ENCODE measurements at places on chromosomes 12 and 14.

DNA sequence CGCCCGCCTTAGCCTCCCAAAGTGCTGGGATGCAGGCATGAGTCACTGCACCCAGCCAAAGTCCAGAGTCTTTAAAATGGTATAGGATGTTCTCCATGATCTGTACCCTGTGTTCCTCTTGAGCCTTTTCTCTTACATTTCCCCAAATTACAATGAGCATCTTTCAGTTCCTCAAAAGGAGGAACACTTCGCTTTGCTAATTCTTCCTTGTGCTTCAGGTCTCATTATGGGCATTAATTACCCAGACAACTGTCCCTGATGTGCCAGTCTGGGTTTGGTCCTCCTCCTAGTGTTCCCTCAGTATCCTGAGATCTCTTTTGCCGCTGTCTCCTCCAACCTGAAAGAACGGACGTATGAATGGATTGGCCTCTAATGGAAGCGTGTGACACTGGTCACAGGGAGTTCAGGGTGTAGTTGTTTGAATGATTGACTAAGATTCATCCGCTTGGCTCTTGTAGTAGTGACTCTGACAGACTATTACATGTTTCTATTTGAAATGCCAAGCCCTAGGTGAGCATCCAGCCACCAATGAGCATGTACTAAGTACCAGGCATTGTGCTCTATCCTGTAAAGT lies 8.2 kb downstream of the PRKCH start:
- DNase-seq: peak; percentile 66

DNA sequence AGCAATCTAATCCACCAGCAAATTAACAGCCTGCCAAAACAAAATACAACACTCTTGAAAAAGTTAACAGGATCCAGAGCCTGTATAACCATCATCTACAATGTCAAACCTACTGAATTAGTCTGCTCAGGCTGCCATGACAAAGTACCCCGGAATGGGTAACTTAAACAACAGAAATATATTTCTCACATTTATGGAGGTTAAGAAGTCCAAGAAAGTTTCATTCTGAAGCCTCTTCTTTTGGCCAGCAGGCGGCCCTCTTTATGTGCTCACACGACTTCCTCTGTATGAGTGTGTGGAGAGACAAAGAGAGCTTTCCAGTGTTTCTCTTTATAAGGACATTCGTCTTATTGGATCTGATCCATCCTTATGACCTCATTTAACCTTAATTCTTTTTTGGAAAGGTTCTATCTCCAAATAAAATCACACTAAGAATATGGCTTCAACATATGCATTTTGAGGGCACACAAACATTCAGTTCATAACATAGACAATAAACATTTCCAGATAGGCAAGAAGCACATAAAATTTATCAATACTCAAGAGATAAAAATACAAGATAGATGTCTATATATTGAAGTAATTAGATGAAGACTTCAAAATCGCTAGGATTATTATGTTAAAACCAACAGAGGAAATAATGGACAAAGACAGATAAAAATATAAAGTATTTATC lies 5.9 kb upstream of the RERG start:
- no peak for DNase-seq

DNA sequence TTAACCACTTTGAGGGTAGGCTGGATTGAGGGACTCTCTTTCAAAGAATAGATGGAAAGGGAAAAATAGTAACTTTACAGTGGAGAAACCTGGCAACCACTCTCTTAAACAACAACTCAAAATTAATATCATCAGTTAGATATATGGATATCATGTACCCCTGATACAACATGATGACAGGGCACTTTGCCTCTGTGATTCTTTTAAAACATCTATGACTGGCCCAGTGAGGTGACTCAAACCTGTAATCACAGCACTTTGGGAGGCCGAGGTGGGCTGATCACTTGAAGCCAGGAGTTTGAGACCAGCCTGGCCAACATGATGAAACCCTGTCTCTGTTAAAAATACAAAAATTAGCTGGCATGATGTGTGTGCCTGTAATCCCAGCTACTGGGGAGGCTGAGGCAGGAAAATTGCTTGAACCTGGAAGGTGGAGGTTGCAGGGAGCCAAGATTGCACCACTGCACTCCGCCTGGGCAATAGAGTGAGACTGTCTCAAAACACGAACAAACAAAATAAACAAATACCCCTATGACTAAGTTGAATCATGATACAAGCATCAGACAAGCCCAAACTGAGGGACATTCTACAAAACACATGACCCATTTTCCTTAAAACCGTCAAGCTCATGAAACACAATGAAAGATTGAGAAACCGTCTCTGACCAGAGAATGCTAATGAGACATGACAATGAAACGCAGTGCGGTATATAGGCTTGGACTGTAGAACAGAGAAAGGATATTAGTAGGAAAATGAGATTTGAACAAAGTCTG lies 26.4 kb upstream of the SLC7A8 start:
- no peak for DNase-seq

- DNase-seq: no peak
These were observed 15.4 kb upstream of the MIA2 start for GRCh38 chr14:39218171-39218769.

- DNase-seq: no peak
These were observed 106.0 kb upstream of the SSTR1 start for GRCh38 chr14:38101679-38102078.

- DNase-seq: no peak
These were observed 35.0 kb downstream of the CORO1C start for GRCh38 chr12:108696111-108696995.

DNA sequence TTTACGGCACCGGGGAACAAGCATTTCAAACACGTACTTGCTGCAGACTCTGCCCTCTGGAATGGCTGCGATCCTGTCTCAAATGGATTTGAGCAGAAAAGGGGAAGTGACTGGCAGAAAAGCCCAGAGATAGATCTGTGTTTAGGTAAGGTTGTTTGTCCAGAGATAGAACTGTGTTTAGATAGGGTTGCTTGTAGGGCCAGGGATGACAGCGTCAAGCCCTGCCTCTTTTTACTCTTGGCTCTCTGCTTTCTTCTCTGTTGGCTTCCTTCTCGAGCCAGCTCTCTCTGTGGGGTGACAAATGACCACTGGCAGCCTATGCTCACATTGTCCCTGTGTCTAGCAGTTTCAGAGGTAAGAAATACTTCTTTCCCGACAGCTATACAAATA lies 11.4 kb downstream of the DGLUCY start:
- DNase-seq: no peak

GRCh38 chr12:89960011-89960507 lies 251.4 kb upstream of the ATP2B1 start:
- no peak for DNase-seq

GRCh38 chr12:131112700-131113290 lies 159.1 kb downstream of the ADGRD1 start:
- no peak for DNase-seq

DNA sequence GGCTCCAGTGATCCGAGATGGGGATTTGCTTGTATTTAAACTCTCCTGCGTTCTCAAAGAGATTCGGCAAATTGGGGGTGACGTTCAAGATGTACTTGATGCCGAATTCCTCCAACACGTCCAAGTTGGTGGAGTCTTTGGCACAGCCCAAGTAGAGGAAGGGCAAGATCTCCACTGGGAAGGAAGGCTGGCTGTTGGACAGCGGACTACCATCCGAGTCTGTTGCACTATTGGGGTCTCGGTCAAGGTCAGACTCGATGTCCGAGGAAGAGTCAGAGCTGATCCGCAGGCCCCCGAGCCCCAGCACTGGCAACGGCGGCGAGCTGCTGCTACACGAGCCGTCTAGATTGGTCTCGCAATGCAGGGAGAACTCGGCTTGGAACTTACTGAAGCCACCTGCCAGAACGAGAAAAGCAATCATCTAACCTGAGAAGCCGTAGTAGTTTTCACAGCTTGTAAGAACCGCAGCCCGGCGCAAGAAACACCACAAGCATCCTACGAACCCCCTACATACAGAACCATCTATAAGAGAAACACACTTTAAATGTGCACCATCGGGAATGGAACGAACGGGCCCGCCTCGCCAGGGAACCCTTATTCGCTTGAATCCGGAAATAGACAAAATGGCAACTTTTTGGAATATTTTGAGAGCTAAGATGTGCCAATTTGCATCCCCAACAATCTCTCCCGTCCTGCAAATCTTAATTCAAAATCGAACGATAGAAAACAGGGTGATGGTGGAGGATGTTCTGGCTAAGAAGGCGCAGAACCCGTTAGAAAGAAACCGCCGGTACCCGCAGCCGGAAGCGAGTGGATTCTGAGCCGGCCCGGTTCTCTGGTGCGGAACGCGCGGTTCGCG lies 1.4 kb downstream of the DUSP6 start:
- DNase-seq: no peak

DNA sequence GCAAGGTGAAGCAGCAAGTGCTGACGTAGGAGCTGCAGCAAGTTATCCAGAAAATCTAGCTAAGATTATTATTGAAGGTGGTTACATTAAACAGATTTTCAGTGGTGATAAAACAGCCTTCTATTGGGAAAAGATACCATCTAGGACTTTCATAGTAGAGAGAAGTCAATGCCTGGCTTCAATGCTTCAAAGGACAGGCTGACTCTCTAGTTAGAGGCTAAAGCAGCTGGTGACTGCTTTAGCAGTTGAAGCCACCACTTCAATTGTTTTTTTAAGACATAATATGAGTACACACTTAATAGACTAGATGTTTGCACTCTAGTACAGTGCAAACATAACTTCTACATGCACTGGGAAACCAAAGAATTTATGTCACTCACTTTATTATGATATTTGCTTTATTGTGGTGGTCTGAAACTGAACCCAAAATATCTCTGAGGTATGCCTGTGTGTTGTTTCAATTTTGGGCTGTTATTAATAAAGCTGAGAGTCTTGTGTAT lies 1026.9 kb upstream of the FOXG1 start:
- DNase-seq: no peak

DNA sequence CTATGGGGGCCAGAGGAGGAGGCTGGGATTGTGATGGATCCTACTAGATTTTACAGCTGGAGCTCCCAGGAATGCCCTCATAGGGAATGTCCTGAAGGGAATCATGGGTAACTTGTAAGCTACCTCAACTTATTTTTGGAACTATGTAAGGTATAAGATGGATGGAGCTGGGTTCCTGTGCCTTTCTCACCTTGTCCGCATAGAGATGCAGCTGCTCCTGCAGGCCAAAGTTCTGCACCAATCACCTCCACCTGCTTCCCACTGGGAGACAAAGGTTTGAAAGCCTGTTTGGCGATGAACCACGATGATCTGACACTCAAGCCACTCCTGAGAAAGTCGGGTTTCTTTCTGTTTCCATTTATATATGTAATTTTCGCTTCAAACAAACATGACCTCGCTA lies 648 bp upstream of the AKAP5 start:
- DNase-seq: no peak

GRCh38 chr12:1277905-1278304 lies 286.9 kb downstream of the ERC1 start:
- DNase-seq: no peak

DNA sequence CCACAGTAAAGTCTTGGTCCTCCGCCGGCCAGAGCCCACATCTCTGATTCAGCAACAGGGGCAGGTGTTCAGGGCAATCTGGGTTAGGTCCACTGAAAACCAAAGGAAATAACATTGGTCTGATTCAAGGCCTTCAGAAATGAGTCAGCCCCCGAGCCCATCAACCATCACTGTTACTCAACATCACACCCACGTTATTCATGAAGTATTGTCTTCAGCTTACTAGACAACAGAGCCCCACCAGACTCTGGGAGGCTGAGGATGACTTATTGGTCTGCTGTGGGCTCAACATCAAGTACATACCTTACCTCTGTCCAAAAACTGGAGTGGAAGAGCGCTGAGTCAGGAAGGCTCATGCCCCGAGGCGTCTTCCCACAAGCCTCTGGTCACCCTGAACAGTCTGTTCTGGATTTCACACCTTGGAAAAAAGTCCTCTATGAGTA lies 97.5 kb downstream of the ZFP36L1 start:
- DNase-seq: no peak

- DNase-seq: no peak
These were observed 31.6 kb upstream of the FRS2 start for GRCh38 chr12:69438539-69438938.

GRCh38 chr12:12503384-12504078 lies 59.1 kb downstream of the DUSP16 start:
- DNase-seq: no peak

- DNase-seq: no peak
These were observed 101.2 kb upstream of the ATF7IP start for GRCh38 chr12:14264316-14264715.

GRCh38 chr12:56716458-56716857 lies 8.6 kb downstream of the NACA start:
- DNase-seq: no peak

- no peak for DNase-seq
These were observed 55.8 kb downstream of the BCL2L14 start for GRCh38 chr12:12126551-12126950.

GRCh38 chr12:4037747-4038312 lies 164.6 kb upstream of the PARP11 start:
- DNase-seq: no peak

DNA sequence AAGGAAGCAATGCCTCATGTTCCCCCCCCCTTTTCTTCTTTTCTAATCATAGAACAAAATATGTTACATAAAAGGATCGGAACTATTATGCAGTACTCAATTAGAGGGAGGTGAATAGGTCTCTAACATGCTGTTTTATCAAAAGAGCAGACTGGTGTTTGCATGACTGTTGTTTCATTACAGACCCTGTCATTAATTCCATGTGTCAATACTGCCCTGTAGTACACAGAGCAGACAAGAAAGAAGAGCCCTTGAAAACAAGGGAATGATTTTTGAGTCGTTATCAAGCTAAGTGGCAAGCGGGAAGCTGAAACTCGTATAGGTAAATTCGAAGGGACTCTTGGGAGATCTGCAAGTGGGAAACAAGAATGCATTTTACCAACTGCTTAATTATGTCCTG lies 76.9 kb upstream of the TMEM263 start:
- DNase-seq: peak; percentile 39

DNA sequence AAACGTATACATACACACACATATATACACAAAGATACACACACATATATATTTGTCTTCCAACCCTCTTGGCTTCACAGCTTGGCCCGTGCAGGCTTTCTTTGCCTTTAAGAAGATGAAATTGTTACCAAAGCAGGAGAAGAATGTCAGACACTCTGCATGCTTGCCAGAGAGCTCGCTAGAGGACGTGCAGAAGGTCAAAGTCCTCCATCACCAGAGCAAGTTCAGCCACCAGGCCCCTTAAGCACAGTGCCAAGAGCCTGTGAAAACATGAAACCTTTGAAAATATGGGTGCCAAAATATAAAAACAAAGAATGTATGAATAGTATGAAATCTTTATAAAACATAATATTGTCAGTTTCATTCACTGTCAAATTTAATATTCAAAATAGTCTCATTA lies 14.9 kb upstream of the MCRS1 start:
- no peak for DNase-seq

DNA sequence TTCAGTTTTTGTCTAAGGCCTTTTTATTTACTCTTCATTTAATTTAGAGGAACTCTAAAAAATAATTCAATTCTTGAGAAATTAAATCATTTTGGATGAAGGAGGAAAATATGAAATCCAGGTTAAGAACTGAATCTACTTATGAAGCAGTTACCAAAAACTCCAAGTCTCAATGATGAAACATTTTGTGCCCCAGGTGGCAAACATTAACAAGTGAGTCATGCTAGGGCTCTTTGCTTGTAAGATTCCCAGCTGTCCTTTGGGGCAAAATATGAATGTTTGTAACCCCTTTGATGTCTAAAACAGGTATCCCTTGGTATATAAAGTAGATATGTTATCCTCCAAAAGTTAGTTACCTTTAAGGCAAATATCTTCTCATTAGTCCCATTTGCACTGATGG lies 202.4 kb downstream of the NEDD1 start:
- DNase-seq: no peak

GRCh38 chr14:53109105-53110041 lies 43.8 kb downstream of the DDHD1 start:
- peak; percentile 86 for DNase-seq
